ENCODE measurements at places on chromosomes 13 and 19.
A peak's percentile ranks its signal among the peaks of the same experiment; 100 is the strongest.

DNA sequence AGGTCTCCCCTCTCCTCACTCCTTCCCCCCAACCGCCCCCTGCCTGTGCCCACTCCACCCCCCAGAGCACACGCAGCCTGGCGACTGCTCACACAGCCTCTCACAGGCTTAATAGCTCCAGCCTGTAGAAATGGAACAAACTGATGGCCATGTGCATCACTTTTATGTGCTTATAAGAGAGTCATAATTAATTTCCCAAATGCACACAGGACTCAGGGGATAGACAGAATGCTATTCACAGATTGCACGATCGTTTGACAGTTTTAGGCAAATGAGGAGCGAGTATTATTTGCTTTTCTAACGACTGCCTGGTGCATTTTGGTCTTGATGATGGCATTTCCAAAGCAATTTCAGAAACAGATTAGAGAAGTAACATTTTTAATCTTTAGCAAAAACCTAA is 97.7 kb upstream of the VSTM2B start:
- no peak for DNase-seq

GRCh38 chr13:114119196-114119595 is 13.2 kb downstream of the RASA3 start:
- peak; percentile 97 for DNase-seq

DNA sequence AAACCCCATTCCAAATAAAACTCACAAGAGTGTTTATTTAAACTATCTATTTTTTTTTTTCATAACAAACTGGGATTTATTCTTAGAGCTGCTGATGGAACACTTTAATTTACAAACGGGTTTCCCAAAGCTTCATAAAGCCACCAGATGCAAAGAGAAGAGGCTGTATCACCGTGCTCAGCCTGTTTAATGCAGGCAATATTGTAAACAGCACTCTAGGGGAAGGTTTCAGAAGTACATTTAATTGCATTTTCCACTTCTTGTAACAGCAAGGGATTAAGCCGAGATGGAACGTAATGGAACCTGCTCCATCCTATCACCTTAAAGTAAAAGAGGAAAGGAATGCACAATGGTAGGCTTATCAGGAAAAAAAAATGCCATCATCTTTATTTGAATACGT is 550.6 kb upstream of the ARGLU1 start:
- no peak for DNase-seq

- DNase-seq = no peak
These were observed 4.2 kb upstream of the ISYNA1 start for GRCh38 chr19:18441804-18442788.

DNA sequence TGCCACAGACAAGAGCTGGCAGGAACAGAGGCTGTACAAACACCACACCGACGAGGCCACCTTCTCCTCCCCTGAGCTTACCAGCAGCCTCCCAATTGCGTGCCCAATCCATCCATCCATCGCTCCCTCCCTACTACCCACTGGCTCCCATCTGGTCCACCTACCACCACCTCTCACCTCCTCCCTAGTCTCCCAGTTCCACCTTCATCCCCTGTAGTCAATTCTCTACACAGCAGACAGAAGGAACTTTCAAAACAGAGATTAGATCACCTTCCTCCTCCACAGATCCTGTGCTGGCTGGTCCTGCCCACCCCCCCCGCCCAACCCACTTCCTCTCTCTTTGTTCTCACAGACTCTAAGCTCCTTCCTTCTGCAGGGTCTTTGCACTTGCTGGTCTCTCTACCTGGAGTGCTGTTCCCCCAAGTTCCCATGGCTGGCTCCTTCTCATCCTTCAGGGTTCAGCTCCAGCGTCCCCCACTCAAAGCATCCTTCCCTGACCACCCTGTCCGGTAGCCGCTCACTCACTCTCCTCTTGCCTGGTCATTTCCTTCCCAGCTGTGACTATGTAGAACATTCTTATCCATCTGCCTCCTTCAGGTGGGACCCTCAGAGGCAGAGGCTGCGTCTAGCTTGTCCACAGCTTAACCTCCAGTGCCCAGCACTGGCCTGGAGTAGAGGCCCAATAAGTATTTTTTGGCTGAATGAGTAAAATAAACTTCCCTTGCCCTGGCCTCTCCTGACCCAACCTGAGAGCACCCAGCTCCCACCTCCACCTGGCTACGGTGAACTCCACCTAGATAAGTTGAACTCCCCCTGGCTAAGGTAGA is 23.0 kb downstream of the PIN1 start:
- no peak for DNase-seq

GRCh38 chr19:12187625-12188024 is 24.7 kb downstream of the ZNF136 start:
- DNase-seq = no peak

GRCh38 chr19:13008926-13009787 is 13.9 kb downstream of the NFIX start:
- DNase-seq = peak; percentile 26
